Hindlimb muscle (tissue), 1 donor: ENCODE measurements at places on chromosomes 3 and 15. TPM values are rescaled to one million over a fixed set of nuclear protein-coding genes. Genes with fewer than 3 reads are reported as not detected.

Gene GPR15
- polyA plus RNA-seq = not detected

Gene SLCO2A1
- polyA plus RNA-seq = 1.4 TPM

Gene CAPN3
- polyA plus RNA-seq = 544 TPM

DNA sequence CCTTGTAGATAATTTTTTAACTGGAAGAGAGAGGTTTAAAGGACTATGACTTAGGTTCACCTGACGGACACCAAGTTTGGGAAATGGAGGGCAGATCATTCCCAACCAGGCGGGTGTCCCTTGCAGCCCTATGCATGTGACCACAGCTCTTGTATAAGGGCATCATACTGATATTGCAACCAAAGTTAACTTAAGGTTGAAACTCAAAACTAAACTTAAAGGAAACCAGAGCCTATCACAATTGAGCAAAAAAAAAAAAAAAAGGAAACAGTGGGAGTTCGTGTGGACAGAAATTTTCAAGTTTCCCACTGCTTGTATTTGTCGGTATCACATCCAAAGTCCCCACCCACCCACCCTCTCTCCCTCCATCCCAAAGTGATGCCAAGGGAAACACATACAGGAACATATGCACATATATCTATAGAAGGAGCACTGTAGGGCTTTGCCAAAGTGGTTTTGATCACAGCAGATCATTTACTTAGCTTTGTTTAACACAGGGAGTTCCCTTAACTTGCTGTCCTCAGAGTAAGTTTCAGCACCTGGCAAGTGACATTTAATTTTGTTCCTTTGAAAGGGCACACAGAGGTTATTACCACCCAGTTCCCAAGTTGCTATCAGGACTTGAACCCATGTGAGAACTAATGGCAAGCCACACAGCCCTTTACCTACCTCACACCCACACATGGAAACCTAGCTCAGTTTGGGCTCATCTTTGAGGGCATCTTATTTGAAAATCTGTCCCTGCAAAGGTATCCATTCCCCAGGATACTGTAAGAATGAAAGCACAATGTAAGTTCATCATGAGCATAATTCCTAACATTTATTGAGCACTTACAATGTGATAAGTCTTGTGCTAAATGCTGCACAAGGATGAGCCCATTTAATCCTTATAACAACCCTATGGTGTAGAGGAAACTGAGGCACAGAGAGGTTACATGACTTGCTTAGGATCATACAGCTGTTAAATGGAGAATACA lies 204.5 kb upstream of the CMC1 start:
- DNase-seq = no peak

DNA sequence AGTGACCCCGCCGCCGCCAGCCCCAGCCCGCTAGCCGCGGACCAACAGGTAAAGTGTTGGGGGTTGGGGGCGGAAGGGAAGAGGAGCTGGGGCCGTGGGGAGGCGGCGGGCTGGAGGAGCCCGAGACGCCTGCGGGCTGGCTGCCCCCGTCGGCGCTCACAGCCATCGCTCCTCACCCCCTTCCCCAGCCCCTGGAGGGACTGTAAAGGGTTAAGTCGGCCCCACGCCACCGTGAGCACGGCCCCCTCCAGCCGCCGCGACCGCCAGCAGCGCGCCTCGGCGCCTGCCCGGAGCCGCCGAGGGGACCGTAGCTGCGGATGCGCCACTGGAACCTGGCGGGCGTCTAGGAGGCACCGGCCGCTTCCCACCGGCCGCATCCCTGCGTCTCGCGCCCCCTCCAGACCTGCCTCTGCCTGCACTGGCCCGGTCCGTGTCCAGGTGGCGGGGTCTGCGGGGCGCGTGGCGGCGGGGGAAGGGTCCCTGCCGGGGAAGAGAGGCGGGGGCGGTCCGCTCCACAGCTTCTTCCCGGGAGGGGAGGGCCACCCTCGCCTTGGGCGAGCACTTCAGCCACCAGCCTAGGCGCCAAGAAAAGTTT lies 522 bp downstream of the MED12L start:
- peak; percentile 39 for DNase-seq

- no peak for DNase-seq
Observed at GRCh38 chr3:46971742-46972141, 4.8 kb downstream of the CCDC12 start.

DNA sequence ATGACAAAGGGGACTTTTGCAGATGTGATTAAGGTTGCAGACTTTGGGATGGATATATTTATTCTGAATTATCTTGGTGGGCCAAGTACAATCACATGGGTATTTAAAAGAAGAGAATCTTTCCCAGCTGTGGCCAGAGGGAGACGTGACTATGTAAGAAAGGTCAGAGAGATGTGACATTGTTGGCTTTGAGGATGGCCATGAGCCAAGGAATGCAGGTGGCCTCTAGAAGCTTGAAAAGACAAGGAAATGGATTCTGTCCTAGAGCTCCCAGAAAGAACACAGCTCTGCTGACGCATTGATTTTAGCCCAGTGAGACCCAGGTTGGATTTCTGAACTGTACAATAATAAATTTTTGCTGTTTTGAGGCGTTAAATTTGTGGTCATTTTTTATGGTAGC lies 616.0 kb upstream of the TBL1XR1 start:
- DNase-seq = peak; percentile 62

DNA sequence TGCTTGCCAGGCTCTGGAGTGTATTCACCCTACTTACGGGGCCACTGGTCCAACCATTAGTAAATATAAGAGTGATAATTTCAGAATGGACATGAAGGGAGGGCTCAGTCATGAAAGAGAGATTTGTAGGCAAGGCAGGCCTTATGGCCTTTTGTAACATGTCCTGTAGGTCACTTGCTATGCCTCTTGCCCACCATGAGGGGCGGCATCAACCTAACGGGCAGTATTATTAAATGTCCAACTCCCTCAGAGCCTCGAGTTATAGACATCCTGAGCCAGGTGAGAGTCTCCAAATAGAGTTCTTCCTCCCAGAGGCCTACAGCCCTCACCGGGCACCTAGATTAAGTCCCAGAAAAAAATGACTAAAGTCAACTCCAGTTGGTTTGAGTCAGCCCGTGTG lies 30.2 kb downstream of the ONECUT1 start:
- DNase-seq = no peak

GRCh38 chr15:25515633-25516032 lies 76.8 kb upstream of the UBE3A start:
- DNase-seq = no peak

- DNase-seq = no peak
Observed at GRCh38 chr3:23960649-23961048, 15.6 kb downstream of the NR1D2 start.

GRCh38 chr3:156803952-156804741 lies 22.0 kb upstream of the LEKR1 start:
- DNase-seq = no peak

- DNase-seq = no peak
Observed at GRCh38 chr3:115628075-115628412, 4.7 kb downstream of the GAP43 start.

DNA sequence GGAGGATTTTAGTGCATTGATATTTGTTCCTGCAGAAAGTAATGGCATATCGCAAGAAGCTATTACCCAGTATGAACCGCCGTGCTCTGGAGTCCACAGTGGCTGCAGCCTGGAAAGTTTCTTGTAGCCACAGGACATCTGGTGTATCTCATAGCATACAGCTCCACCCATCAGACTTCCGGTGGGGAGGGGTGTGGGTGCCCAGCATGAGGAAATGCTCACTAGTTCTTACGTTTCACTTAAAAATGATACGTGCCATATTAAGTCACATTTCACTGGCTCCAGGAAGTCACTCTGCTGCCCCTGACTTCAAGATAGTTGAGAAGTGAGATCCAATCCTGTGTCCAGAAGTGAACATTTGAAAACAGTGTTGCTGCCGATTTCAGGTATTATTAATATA lies 990.4 kb downstream of the GBE1 start:
- DNase-seq = no peak
